T-helper 2 cell treated with Interferon-gamma antibody and Interleukin-4, amounts not matched to agents 5 μg/mL and 100 μg/mL, for 36 hours (primary cell): ENCODE measurements at places on chromosomes 12 and 14.

DNA sequence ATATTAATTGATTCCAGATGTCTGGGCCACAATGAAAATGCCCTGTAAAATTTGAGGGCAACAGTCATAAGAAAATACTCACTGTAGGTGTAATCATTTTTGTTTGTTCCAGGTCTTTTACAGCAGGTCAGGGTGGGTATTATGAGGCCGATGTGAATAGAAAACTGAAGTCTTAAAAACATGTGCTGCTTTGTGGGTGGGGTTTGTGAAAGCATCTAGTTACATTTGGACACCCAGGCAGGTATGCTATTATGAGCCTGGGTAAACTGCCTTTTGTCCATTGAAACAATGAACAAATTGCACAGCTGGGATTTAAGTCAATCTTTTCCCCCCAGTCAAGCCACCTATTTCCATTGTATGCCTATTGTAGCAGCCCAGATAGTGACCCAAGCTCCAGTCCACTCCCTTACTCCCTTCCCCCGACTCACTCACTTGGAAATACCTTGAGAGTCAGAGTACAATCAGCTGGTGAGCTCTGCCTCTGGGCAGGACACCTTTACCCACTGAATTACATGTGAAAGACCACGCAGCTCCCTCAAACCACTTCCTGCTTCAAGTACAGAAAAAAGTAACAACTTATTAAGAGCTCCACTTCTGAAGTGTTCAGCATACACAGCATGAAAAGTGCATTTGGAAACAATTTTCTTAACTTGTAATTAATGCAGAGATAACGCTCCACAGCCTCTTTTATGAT lies 1.8 kb downstream of the IGF1 start:
- peaks cover 2% of the 10 kb centered on the region for H3K27me3 ChIP-seq
- H3K36me3 ChIP-seq = peaks cover 2% of the 10 kb centered on the region
- peak; percentile 56 for DNase-seq
- H3K27ac ChIP-seq = no peak overlapping the region
- no peak overlapping the region for H3K4me3 ChIP-seq
- peaks cover 38% of the 10 kb centered on the region for H3K4me1 ChIP-seq

DNA sequence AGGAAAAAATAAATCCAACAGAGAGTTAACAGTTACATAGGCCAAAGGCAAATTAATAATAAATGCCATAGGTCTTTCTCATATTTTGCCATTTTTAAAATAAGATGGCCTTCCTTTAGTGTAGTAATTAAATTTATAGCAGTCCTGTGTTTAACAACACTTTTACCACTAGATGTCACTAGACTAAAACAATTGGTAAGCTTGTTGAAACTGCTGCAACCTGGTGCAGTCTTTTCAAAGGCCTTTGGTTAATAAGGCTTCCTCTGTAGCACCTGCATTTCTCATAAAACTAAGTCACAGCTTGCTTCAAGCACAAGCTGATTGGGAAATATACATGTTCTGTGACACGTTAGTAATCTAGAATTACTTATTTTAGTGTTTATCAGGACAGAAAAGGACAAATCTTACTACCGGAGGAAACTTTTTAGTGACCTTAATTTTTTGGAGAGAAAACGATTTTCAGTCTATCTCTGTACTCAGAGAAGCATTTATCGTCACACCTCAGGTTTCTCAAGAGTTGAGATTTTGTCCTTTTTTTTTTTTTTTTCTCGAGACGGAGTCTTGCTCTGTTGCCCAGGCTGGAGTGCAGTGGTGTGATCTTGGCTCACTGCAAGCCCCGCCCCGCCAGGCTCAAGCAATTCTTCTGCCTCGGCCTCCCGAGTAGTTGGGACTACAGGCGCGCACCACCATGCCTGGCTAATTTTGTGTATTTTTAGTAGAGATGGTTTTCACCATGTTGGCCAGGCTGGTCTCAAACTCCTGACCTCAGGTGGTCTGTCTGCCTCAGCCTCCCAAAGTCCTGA lies 20.0 kb downstream of the BORCS5 start:
- peak overlapping the region; percentile 38 for H3K27ac ChIP-seq
- no peak overlapping the region for H3K4me3 ChIP-seq
- no peaks in the 10 kb centered on the region for H3K27me3 ChIP-seq
- no peak for DNase-seq

DNA sequence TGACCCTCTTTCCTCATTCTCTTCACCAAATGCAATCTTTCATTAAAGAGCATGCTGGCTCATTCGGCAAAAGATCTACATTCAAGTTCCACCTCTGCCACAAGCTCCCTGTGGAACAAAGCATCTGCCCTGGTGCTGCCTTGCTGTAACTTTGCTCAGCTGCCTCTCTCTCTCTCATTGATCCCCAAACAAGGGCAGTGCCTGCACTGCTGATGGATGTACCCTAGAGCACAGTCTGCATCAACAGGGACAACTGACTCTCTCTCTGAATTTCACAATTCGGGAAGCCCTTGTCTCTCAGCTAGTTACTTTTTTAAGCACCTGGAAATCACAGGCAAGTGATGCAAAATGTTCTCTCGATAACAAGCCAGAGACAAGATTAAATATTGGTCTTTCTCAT lies 174.0 kb upstream of the DIO2 start:
- no peak overlapping the region for H3K4me3 ChIP-seq
- H3K27me3 ChIP-seq = no peaks in the 10 kb centered on the region
- no peak for DNase-seq
- H3K4me1 ChIP-seq = no peaks in the 10 kb centered on the region

- no peak overlapping the region for H3K27ac ChIP-seq
- H3K36me3 ChIP-seq = no peaks in the 10 kb centered on the region
- peaks cover 2% of the 10 kb centered on the region for H3K27me3 ChIP-seq
- no peaks in the 10 kb centered on the region for H3K4me1 ChIP-seq
Measured at GRCh38 chr14:51147183-51147582, 52.3 kb upstream of the TRIM9 start.
